ENCODE measurements at places on chromosomes 2 and 18. TPM values are rescaled to one million over a fixed set of nuclear protein-coding genes. Genes with fewer than 3 reads are reported as not detected.

GRCh38 chr2:200619279-200619678 is 33.5 kb downstream of the AOX1 start:
- DNase-seq, result no peak

DNA sequence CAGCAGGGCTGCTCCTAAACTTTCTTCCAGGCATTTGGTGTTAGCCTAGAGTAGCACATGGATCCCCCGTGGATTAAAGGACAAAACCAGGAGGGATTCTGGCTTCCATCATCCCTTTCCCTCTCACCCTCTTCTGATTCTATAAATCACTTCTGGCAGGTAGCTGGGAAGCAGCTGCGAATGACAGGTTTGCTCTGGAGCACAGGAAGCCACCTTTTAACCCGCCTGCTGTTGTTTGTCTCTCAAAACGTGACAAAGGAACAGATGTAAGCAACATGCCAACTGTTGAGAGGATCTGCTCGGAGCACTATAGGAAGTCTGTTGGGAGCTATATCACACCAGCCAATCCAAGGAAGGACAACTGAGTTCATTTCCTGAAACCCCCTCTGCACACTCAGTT is 101.9 kb downstream of the ACTR2 start:
- no peak for DNase-seq

- DNase-seq, result no peak
Observed at GRCh38 chr2:152067823-152068222, 31.0 kb downstream of the CACNB4 start.

GRCh38 chr18:76553715-76554546 is 58.9 kb upstream of the ZNF516 start:
- DNase-seq, result no peak

The SKOR2 gene
- total RNA-seq, result not detected

Data from left colon (tissue), 2 donors.